ENCODE measurements at places on chromosomes 7 and 10.

DNA sequence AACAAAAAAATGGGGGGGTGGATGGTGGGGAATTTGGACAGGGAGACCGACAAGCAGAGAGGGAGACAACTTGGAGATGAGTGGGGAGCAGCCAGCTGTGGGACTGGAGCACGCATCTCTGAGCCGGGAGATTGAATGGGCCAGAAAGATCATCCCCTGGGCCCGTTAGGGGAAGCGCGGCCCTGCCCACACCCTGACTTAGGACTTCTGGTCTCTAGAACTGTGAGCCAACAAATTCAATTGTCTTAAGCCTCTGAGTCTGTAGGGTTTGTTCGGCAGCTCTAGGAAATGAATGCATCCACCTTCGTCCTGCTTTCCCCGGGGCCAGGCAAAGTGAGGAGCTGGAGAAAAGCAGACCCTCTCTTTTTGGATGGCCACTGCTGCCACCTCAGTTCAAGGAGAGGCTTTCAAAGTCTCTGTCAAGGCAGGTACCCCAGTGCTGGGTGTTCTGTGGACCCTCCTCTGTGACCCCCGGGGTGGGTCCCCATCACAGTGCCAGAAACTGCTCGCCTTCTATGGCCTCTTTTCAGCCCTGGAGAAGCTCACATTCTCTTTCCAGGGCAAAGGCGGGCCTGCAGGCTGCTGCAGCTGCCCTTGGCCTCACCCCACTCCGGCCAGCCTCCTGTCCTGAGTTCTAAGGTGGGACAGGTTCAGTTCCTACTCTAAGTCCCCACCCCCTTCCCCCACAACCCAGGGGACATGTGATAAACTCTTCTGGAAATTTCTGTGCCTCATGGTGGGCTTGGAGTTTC lies 423.2 kb downstream of the RPS24 start:
- DNase-seq = no peak

GRCh38 chr7:44385434-44386138 lies 60.2 kb upstream of the CAMK2B start:
- DNase-seq = no peak

- peak; percentile 35 for DNase-seq
These were observed 69.2 kb downstream of the ARMC3 start for GRCh38 chr10:22997096-22997495.

GRCh38 chr10:70335246-70335613 lies 47.2 kb downstream of the LRRC20 start:
- DNase-seq = no peak

DNA sequence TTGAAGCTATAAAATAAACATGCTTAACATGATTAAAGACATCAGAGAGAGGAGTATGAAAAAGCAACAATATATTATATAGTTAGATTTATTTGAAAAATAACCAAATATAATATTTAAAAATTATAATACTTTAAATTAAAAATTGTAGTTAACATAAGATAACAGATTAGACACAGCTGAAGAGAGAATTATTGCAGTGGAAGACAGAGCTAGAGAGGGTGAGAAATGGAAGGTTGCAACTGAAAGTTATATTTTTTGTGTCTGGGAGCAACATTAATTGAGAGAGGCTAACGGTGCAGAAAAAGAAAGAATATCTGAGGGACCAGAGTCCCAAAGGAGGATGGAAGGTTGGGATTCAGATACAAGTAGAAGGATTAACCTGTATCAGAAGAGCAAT lies 548.9 kb upstream of the FZD8 start:
- DNase-seq = no peak

GRCh38 chr7:69126896-69127479 lies 471.3 kb upstream of the AUTS2 start:
- no peak for DNase-seq

DNA sequence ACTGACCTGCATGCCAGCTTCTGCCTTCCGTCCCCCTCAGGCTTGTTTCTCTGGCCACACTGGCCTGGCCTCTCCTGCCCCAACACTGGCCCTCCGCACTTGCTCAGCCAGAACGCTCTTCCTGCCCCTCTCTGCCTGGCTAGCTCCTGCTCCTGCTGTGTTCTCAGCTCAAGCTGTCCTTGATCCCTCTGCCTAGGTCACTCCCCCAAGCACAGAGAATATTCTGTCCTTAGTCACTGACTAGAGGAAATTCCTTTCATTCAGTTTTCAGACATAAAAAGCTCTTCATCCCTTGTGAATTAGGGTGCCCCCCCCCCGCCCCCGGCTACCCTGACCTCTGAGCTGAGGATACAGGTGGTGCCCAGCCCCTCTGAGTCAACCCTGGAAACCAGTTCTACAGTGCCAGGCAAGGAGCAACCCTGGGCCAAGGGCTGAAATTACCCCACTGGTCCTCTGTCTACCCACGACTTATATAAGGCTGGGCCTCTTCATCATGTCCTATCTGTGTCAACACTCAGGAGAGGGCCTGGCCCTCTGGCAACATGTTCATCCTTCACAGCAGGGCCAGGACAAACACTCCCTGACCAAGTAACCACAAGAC lies 6.6 kb upstream of the SGPL1 start:
- DNase-seq = no peak

GRCh38 chr10:131908151-131908550 lies 7.3 kb downstream of the PPP2R2D start:
- no peak for DNase-seq

DNA sequence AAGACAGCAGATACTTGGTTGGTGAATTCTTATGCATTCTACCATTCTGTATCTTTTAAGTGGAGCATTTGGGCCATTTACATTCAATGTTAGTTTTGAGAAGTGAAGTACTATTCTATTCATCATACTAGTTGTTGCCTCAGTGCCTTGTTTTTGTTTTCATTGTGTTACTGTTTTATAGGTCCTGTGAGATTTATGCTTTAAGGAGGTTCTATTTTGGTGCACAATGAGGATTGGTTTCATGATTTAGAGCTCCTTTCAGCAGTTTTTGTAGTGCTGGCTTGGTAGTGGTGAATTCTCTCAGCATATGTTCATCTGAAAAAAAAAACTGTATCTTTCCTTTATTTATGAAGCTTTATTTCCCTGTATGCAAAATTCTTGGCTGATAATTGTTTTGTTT lies 23.3 kb upstream of the WNT2 start:
- no peak for DNase-seq

GRCh38 chr10:95504246-95504691 lies 56.9 kb downstream of the SORBS1 start:
- DNase-seq = no peak

DNA sequence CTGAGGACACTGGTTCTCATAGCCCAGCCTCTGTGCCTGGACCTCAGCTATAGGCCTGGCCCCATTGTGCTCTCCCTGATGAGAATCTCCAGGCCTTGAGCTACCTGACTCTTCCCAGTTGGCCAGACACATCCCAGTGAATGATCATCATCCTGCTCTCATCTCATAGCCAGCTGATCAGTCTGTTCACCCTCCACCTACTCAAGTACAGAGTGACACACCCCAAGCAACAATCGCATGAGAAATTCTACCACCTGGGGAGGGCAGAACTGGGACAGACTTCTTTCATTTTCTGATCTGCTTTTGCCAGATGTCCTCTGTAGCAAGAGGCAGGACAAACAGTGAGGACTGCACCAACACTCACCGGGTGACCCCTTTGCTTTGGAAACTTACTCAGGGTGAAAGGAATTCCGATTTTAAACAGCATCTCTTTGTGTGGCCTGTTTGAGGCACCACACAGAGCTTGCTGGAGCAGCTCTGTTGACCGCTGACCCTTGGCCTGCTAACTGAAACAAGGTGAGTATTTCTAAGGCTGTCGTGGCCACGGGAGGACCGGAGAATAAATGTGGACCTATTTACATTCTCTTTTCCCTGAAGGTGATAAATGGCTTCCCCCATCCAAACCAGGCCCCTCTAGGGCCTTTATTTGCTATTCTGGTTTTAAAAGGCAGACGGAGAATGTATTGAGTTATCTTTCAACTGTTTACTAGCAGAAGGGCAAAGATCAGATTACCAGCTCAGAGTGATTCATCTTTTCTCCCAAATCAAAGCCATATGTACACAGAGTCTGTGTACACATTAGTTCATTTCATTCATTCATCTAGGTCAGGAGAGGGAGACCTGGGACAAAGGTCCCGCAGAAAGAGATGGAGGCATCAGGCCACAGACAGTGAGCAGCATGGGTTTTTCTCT lies 181.4 kb upstream of the TNS3 start:
- peak; percentile 58 for DNase-seq

DNA sequence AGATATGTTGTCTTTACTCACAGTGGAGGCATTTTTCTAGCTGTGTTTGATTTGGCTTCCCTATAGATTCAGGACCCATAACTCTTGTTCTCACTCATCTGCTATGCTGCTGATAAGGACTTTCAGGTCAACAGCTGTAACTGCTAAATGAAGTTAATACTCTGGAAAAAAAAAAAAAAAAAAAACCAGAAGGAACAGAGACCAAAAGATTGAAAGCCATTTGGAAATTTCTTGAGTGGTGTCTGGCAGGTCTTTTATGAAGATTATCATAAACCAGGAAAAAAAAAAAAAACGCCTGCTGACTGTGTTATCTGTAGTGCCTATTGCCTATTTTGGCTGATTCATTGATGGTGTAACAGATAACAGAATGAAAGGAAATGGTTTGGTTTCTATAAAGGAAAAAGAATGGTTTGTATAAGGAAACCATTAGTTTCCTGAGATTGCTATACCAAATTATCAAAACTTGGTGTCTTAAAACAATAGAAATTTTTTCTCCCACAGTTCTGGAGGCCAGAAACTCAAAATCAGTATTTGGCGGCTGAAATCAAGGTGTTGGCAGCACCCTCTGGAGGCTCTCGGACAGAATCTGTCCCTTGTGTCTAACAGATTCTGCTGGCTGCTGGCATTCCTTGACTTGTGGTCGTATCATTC lies 60.5 kb upstream of the BET1 start:
- no peak for DNase-seq

DNA sequence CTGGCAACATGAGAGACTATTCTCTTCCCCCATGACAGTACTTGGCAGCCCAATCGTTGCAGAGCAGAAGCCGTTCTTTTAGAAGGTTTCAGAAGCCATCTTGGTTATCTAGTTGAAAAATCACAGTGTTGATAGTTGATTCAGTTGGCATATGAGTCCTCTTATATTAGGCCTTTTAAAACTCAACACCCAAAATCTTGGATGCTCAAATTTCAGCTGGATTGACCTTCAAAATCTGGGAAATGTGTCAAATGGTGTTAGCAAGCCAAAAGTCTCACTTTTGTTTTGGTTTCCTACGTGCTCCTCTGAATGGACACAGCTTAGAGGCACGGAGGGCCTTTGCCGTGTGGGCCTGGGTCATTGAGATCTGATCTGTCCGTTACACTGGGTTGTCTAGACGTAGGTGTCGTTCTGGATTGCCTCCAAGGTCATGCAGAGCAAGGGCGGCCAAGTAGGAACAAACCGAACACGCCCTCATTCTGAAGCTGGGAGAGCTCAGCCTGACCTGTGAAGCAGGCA lies 59.3 kb upstream of the BMPER start:
- DNase-seq = peak; percentile 40

DNA sequence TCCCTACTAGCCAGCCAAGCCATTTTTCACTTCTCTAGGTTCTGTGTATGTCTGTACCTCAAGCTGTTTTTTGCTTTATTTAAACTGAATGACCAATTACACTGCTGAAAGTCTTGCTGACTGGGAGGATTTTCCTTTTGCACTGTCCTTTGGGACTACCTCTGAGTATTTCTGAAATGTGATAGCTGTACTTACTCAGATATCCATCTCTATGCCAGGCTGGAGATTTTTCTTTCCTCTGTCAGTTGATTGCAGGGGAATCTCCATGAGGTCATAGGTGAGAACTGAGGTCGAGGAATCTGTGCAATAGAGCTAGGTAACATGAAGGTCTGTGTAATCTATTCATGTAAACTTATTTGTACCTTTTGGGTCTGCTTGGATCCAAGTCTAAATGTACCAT lies 38.9 kb upstream of the ANKRD1 start:
- peak; percentile 5 for DNase-seq

GRCh38 chr7:113320419-113320818 lies 202.1 kb upstream of the SMIM30 start:
- DNase-seq = no peak

DNA sequence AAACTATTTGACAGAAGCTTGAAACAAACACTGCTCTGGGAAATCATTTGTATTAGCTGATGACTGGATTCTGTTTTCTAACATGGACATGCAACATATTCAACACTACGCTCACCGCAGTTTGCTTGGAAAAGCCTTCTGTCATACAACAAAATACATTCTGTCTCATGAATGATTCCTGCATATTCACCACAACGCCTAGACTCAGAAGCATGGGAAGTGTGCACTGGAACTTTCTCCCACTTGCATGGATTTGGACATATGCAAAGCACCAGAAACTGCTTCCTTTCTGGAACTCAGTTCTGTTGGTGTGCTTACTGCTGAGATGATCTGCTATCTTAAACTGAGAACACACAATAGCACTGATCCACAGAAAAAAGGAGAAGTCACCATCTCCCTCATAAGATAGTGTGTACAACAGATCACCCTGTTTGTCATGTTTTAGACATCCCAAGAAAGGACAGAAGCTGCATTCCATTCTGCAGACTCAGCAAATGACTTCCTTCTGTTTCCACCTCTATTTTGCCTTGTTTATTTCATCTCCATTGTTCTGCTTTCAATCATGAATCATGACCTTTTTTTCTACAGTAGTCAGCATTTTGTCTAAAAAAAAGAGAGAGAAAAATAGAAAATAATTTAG lies 115.8 kb downstream of the HTR7 start:
- peak; percentile 25 for DNase-seq

DNA sequence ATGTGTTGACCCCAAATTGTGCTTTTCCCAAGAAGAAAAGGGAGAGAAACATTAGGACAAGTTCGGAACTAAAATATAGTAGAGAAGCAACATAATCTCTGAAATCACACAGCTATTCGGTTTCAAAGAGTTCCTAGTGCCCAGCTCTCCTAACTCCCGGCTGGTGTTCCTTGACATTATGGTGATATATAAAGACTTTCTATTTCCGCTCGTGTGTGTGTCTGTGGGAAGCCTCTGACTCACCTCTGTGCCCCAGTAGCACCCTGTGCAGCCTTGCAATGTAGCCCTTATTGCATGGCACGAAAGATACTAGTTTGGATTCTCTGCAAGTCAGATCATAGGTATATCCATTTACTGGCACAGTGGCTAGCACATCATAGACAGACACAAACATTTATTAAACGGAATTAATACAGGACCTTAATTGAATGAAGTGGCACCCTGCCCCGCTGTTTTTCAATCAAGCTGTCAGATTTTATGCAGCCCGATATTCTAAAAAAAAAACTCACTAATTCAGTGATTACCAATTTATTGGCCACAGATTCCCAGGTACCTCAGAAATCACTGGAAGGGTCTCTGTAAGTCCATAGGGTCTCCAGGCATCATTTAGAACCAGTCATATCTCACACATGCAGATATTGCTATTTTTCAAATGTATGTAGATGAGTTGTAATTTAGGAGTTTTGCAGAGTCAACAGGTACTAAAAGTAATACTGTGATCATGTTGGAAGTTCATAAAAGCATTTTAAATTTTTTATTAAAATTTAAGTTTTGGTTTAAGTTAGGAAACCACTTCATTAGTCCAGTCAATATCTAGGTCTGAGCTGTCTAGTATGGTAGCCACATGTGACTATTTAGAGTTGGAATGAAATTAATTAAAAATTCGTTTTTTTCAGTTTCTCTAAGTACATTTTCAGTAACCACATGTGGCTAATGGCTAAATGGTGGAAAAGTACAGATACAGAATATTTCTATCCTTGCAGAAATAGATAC lies 43.3 kb downstream of the SFTPD start:
- peak; percentile 13 for DNase-seq

- peak; percentile 46 for DNase-seq
These were observed 62.2 kb downstream of the SAMD9 start for GRCh38 chr7:93055543-93056107.

Measured in MCF 10A (cell line).